ENCODE measurements at places on chromosomes 3 and 15.
A peak's percentile ranks its signal among the peaks of the same experiment; 100 is the strongest.

GRCh38 chr15:57604507-57604906 lies 12.8 kb downstream of the MYZAP start:
- no peak for DNase-seq

GRCh38 chr3:152539191-152539764 lies 270.5 kb downstream of the MBNL1 start:
- DNase-seq, result peak; percentile 13

DNA sequence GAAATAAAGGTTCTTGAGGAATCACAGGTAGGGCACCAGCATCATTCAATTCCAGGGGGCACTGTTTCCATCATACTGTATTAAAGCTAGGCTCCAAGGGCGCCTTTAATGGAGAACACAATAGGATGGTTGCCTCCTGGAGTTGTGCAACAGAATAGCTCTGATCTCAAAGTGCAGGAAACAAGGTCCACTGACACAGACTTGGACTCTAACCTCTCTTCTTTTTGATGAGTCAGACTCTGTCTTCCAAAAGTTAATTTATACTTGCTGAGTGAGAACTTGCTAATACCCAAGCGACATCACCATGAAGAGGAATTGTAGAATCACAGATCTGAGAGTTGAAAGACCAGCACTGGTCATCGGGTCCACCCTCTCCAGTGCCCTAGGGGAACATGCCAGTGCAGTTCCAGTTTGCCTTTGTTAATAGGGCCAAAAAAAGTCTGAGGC lies 94.4 kb upstream of the PHLDB2 start:
- no peak for DNase-seq

GRCh38 chr3:192805711-192806110 lies 78.4 kb upstream of the FGF12 start:
- no peak for DNase-seq

DNA sequence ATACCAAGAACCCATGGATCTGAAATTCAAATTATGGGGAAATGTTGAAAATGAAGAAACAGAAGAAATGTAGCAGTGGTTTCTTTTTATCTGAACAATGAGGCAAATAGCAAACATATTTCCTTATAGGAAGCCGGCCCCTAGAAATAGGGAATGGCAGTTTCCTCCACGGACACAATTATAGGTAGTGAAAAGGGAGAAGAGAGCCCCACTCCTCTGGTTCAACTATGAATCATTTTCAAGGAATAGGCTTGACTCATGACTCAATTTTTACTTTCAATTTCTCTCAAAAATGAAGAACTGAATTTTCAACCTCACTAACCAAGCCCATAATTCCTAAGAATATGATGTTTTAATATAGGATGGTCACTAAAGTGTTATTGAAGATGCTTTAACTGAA lies 243.1 kb downstream of the MECOM start:
- no peak for DNase-seq

DNA sequence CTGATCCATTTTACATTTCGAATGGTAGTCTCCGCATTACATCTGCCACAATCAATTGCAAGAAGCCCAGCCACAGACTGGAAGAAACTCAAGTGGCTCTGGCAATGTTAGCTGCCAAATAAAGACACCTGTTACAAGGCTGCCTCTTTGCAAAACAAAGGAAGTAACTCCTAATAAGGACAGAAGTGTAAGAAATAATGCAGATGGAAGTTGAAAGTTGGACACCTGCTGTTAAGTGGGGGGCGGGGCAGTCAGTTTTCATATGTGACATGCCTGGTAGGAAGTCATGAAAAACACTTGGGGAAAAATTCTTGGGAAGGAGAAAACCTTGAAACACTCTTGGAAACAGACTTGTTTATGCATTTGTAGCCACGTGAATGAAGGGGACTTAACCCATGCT lies 54.1 kb upstream of the ATP2C1 start:
- no peak for DNase-seq

GRCh38 chr3:107377151-107377550 lies at the start of gene CCDC54:
Gene CCDC54, plus strand, starts transcription at chr3:107377439. Its CDS starts 149 bp downstream, at chr3:107377588.
- no peak for DNase-seq

DNA sequence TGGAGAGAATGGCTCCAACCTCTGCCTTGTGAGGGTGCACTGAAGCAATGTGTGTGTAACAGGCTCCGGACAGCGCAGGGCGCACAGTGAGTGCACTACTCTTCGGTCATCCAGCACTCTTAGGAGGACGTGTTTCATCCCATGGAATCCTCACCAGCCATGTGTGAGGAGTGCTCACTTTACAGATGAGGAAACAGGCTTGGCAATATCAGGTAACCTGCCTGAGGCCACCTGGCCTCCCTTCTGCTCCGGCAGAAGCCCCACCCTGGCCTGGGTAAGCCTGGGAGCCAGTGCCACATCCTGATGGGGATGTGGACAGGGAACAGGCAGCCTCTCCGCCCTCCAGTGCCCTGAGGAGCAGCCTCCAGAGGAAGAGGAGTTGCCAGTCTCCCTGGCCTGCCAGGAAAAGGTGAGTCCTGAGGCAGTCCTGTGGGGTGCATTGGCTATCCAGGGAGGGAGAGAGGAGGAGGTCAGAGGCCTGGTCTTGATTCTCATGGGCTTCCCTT lies 39.4 kb upstream of the LIMD1 start:
- no peak for DNase-seq

DNA sequence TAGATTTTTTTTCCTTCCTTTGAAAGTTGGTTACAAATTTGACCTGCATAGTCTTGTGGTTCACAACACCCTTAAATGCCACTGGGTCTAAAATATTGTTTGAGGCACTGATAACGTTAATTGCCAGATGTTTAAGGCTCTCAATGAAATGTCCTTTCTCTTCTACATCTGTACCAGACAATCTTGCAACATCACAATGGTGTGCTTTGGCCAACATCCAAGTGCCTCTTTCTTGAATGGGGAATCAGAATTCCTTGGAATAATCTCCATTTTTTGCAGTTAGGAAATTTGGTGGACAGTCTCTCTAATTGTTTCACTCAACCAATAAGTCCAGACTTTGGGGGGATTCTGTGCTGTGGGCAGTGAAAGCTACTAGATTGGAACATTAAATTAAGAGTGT lies 26.0 kb upstream of the PEX5L start:
- DNase-seq, result no peak

- no peak for DNase-seq
These were observed 87.0 kb downstream of the TMEM108 start for GRCh38 chr3:133125171-133125570.

DNA sequence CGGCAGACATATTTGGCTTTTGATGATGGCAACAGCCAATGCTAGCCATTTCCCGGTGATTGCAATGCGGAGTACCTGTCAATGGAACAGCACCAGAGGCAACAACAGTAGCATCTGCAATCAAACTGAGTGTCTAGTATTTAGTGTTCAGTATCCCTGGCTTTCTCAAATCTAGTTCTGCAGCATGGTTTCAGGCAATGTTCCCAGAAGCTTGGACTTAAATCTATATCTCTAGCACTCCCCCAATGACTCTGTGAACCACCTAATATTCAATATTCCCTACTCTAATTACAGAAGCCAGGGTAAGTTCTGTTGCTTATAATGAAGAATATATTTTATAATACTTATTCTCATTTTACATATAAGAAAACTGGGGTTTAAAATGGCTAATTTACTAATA lies 48.2 kb downstream of the TBL1XR1 start:
- no peak for DNase-seq

DNA sequence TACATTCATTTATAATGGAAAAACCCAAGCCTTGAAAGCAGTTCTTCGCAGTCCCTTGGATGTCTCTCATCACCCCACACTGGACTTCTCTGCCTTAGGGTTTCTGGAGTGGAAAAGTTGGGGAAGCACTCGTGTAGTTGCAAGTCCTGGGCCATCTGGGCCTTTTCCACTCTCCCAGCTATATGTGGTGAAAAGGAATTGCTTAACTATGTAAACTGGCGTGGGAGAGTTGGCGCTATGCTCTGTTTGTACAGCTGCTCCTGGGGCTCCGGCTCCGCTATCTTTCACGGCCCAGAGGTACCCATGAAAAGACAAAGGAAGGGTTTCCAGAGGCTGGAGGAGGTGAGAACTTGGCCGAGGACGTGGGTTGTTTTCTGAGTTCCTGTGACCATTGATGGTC lies 81.1 kb upstream of the MYZAP start:
- DNase-seq, result no peak

DNA sequence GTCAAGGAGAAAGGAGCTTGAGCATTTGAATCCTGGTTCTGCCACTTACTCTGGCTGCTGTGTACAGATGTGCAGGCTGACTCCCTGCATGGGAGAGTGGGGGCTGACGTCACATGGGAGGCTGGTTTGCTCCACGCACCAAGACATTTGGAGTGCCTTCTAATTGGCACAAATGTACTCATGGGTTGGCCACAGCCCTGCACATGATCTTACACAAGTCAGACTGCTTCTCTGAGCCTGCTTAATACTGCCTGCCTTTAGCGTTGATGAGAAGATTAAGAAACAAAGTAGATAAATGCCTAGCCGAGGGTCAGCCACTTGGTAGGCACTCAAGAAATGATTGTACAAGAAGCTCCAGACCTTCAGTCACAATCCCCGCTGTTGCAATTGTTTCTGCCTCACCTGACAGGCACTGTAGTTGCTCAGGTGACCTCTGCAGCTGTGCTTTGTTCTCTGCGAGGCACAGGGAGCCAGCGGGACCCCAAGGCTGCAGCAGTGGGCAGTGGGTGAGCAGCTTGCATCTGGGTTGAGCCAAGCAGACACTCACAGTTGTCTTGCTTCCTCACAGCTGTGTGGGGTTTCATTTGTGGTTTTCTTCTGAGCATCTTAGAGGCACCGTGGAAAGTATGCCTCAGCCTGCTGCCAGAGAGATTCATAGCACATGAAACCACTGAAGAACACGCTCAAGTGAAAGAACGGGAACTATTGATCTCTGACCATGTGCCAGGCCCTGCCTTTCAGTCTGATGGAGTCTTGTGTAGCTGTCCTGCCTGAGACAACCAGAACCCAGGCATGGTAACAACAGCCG lies 33.1 kb downstream of the GRK7 start:
- DNase-seq, result no peak

DNA sequence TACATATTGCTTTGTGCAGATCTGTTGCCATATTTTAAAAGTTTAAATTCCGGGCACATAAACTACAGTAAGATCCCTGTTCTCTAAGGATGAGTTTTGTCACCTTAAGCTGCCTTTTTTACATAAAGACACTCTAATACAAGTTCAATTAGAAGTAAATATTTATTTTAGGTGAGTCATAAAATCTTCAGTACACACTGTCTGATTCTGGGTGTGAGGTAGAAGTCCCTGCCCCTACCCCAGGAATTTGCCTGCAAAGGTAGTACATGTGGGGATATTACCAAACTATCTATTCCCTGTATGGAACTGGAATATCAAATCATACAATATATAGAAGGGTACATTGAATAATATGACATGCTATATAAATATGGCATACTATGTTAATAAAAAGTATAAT lies 6.3 kb downstream of the SCG3 start:
- no peak for DNase-seq

DNA sequence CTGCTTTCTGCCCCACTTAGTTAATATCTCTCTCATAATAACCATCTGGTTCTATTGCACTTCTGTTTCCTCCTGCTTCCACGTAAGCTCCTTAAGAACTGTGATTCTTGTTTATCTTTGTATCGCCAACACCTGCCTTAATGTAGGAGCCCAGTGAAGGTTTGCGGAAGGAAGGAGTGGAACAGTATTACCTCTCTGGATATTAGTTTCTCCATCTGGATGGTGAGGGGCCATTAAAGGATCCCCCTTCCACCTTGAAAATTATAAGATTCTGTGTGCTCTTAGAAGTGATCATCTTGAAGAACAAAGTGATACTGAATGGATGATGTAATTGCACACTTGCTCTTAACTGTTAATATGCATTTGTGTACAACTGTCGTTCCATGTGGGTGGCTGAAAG lies 2.2 kb downstream of the CHRNA5 start:
- DNase-seq, result no peak

DNA sequence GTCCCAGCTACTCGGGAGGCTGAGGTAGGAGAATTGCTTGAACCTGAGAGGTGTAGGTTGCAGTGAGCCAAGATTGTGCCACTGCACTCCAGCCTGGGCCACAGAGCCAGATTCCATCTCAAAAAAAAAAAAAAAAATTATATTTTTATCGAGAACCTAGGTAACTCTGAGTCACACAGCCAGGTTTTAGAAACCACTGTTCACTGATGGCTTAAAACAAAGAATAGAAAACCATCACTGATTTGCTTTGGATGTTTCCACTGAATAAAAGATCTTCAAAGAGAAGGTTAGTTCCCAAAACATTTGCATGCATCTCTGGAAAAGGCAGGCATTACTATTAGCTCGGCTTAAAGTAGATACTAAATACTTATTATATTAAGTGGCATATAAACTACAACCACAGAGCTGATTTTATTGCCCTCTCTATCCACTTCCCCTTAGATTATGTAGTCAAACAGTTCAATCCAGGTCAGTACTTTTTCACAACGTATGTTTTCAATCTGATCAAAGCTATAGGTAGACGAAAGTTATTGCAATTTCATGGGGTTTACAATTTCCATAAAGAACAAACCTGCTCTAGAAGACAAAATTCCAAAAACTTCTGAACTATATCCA lies 1.4 kb downstream of the B4GALT4 start:
- no peak for DNase-seq

- DNase-seq, result no peak
These were observed 19.9 kb upstream of the ABHD2 start for GRCh38 chr15:89068325-89068784.

DNA sequence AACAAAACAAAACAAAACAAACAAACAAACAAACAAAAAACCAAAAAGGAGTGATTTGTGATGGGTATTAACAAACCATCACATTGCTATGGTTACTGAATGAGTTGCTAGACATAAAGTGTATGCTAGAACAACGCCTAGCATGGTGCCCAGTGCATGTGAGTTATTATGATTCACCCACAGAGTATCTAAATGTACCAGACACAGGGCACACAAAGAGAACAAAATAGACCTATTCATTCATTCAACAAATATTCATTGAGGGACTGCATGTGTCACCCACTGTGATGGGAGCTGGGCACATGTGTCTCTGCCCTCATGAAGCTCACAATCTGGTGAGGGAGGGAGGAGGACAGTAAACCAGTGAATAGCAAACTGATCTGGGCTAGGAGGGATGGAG lies 11.6 kb upstream of the ACAN start:
- no peak for DNase-seq

- DNase-seq, result peak; percentile 22
These were observed 84.5 kb upstream of the STT3B start for GRCh38 chr3:31448035-31448881.

DNA sequence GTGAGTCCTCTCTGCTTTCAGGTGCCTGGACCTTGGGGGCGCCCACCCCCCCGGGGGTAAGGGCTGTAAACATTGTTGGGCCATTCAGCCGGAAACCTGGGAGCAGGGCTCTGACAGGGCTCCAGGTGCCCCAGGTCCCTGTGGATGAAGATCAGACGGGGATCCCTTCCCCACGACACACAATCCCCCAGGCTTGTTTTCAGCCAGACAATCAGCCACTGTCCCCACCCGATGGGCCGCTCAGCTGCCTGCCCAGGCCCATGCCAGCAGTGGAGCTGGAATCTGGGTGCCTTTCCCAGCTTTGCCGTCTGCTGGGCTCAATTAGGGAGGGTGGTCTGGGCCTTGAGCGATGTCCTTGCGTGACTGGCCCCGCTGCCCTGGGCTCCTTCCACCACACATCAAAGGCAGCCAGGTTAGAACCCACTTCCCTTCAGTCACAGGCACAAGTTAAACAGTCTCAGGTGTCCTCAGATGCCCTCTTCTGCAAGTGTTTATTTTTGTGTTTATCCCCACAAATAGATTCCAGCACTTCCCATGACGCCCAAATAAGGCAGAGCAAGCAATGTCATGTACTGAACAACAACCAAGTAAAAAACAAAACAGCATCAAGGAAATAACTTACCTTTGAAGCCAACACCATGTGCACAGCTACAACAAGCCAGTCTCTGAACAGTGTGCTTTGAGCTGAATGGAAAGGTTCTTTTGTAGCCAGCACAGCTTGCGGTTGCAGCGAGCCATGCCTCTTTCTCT lies 77.0 kb upstream of the ALDH1A3 start:
- DNase-seq, result no peak
